Epithelial cell of prostate (primary cell): ENCODE measurements at places on chromosomes 5 and 9.

DNA sequence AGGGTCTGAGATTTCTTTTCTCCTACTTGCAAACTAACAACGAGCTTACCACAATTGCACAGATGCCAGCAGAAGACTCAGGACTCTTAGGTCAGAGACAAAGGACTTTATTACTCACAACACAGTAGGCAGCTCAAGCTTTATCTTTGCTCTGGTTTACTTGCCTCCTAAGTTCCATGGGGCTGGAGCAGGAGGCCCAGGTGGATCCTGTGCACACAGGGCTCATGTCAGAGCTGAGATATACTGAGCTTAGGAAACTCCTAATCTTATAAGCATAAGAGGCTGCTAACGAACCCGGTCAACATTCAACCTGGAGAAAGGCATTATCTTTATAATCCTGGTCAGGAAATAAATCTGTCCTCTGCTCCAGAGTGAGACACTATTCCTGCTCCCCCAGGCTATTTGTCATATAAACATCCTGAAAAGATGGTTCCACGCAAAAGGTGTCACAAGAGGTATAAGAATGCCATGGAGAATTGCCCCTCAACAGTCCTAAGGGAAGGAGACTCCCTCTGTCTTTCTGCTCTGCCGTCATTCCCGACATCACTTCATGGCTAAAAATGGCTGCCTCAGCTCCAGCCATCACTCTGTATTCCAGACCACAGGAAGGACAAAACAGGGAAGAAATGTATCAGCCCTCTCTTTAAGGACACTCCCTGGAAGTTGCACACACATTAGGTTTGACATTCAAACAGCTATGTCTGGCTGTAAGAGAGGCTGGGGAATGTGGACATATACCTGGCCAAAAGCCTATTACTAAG, 16.2 kb downstream of the DUSP1 start:
- no peak for DNase-seq

- DNase-seq = no peak
These were observed 176.1 kb upstream of the CDH12 start for GRCh38 chr5:23029290-23029689.

GRCh38 chr5:142572006-142572405, 113.9 kb downstream of the FGF1 start:
- DNase-seq = no peak

DNA sequence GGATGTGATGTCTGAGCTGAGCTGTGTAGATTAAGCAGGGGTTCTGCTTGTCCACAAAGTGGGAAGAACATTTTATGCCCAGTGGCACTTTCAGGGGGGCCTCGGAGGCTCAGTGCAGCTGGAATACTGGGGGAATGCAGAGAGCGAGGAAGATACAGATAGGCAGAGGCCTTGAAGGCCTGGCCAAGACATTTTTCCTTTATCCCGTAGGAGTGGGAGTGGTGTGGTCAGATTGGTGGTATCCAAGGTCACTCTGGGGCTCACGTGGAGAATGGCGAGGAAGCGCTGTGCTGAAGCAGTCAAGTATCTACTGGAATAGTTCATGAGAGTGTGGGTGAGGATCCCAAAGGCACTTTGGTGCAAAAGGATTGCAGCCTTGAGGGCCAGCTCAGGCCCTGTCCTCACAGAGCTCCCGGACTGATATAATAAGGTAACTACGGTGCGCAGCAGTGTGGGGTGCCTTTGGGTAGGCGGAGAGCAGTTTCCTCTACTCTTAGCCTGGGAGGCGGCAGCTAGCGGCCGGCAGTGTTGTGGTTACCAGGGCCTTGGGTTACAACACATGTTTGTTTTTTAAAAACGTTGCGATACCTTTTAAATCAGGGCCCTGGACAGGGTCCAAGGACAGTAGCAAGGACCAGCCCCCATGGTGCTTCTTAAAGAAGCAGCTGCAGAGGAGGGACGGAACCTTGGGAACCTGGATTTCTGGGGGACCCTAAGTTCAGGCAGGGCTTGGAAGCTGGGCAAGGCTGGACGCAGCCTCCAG, 10.8 kb upstream of the CCDC69 start:
- no peak for DNase-seq

DNA sequence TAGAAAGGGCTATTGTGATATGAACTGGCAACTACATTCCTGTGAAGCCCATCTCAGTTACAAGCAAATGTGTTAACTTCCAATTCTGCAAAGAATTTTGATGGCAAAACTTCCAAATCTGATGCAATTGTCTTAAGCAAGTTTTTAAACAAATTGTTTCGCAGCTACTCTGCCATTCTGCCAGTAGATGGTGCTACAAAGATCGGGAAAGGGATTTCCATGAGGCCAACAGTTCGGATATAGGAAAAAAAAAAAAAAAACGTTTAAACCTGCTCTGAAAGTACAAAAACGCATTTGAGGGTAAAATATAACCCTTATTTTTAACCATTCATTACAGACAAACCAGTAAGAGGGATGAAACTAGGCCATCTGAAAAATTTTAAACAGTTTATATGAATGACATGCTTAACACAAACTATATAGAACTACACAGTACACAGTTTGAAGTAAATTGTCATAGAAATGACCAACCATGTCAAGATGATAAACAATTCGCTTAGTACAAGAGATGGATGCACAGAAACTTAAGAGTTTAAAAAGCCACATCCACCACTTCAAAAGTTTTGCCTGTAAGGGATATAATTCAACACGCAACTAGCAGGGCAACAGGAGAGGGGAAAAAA, 2.2 kb downstream of the HNRNPA0 start:
- DNase-seq = no peak

DNA sequence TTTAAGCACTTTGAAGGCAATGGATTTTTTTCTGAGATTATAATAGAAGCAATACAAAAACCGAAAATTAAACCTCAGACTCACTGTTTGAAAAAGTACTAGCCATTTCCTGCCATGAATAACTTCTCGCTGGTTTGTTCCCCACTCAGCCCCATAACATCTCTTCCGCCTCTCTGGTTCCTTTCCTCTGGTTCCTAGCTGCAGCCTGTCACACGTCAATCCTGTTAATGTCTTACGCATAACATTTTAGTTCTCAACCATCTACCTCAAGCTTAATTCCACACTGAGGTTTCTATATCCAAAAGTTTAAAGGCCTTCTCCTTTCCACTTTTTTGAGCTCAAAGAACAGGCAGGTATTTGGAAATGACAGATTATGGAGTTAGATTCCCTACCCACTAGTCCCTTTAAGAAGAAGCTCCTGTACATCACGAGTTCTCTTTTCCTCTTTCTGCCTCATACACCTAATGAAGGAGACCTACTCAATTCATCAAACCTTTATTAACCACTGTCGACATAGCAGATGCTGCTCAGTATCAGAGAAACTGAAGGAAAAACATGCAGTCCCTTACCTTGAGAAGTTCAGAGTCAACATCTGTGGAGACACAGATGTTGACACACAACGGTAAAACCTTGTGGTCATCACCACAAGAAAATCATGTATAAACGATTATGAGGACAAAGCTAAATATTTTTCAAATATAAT, 243.0 kb upstream of the PTGER4 start:
- no peak for DNase-seq

GRCh38 chr9:89844535-89844934, 239.7 kb downstream of the GADD45G start:
- no peak for DNase-seq

- DNase-seq = no peak
These were observed 26.4 kb downstream of the ZDHHC11B start for GRCh38 chr5:757931-758697.

DNA sequence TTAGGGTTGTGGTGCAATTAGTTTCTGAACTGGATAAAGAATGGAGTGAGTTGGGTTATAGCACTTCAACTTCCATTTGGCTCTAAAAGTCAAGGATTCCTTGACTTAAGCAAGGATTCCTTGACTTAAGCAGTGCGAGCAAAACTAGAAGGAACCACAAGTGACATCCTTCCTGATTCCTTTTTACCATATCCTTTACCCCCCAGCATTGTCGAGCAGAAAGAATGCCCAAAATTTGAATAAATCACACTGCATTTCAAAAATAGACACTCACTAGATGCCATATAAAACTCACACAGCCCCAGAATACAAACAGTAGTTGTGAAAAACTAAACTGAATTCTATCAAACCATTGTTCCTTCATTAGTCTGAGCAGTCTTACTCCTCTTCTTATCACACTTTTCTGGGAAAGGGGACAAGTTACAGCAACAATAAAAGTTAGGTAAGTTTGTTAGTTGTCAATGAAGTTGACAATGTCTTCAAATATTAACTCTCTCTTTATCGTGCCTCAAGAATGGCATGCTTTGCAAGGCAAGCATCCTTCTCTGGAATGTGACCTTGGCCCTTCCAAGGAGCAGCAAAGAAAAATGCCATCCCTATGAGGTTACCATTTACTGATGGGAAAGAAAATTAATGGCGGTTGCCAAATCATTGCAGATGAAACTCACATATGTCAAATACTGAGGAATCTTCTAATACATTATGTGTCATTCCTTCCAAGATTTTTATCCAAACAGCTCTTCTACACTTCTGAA, 273.3 kb upstream of the ANKRD55 start:
- no peak for DNase-seq

DNA sequence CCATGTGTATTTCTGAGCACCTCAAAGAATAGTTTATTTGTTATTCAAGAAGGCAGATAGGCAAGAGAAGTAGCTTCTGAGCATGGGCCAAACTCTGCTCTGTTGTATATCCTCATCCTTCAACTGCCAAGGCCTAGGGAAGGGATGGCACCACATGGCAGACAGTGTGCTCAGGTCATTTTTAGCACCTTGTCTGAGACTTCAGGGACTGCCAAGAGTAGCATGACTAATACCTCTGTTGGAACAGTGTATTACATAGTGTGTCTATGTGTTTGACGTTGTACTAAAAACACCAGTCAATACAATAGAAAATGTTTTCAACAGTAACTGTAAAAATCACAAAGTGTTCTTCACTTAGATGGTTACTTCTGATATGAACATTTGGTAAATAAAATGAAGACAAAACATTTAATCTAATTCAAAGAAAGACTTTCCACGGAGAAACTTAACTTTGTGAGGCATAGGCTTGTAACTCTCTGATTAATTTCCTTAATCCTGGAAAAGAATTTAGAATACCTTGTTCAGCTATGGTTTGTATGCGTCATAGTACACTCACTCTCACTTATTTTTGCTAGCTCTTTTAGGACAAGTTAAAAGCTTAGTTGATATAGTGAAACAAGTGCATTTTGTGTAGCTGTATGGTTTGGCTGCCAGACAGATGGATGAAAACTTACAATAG, 318.4 kb upstream of the RIOK2 start:
- DNase-seq = no peak

DNA sequence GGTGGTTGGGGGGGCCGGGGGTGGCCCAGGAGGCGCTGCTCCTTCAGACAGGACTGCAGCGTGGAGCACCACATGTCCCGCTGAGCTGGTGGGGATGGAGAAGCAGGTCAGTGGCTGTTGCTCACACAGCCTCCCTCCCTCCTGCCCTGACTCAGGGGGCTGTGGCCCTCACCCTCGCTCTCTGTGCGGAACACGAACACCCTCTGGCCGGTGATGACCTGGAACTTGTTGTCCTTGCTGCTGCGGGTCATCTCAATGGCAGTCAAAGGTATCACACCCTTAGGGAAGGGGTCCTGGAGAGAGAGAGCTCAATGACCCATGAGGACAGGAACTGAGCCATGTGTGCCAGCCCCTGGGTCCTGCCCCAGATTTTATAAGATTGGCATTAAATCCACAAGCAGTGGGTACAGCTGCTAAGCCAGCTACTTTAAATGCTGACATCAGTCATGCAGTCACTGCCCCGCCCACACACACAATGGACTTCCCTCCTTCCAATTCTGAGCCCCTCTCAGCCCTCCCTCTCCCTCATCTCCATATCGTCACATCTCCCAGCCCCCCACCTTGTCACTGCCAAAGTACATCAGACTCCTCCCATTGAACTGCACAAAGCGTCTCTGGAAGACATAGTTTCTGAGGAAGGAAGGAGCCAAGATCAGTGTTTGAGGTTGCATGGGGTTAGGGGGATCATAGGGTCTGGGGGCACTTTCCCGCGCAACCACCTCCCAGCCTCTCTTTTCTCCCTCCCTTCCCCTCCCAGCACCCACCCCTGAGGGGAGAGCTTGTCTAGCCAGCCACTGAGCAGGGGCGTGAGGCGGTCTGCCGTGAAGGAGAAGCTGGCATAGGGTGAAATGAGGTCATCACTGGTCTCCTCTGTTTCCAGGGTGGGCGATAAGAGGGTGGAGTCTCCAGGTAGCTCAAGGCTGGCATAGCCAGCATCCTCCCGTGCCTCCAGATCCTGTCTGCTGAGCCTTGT, 8.9 kb downstream of the ARAP3 start:
- DNase-seq = no peak
